ENCODE measurements at places on chromosomes 3 and 15. TPM values are rescaled to one million over a fixed set of nuclear protein-coding genes. Genes with fewer than 3 reads are reported as not detected.

Gene KCTD6
- 5.0 TPM for total RNA-seq

Gene MSL2
- total RNA-seq = 143 TPM

Gene SH2D7
- not detected for total RNA-seq

Gene GASK1A
- not detected for total RNA-seq

Gene SLCO2A1
- not detected for total RNA-seq

Gene MAP3K13
- total RNA-seq = 4.3 TPM

Gene SOX2
- total RNA-seq = not detected

Gene LSMEM2
- total RNA-seq = 0.22 TPM

Gene IMPG2
- 0.66 TPM for total RNA-seq

DNA sequence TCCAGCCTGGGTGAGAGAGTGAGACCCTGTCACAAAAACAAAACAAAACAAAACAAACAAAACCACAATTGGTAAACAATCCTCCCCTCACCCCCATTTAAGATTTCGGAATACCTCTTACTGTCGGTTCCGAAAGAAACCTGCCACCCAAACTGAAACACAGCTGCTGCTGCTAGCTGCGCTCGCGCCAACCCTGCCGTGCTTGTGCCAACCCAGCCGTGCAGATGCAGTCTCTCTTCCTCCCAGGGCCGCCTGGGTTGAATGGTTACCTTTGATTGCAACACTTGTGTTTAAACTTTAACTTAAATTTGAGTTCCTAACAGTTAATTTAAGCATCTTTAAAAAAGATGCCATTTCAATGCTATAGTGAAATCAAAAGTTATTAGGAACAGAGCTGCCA lies 28.5 kb upstream of the SPTBN5 start:
- DNase-seq = no peak

- DNase-seq = no peak
Measured at GRCh38 chr3:169362301-169362700, 301.2 kb downstream of the MECOM start.

DNA sequence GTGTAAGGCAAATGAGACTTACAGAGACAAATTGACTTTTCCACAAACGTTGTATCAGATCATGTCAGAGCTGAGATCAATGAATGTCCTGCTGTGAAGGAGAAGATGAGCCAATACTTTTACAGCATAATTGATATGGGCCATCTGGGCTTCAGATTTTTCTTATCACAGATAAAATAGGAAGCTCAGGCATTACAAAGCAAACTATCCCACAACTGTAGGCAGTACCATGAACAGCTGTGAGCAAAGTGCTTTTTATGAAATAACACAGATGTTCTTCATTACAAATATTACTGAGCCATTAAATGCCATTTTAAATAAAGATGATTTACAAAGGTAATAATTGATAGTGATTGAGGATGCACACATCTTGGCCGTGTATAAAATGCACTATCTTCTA lies 852.3 kb downstream of the OTOL1 start:
- no peak for DNase-seq

GRCh38 chr15:78944202-78944625 lies 632 bp downstream of the CTSH start:
- DNase-seq = no peak

- peak; percentile 48 for DNase-seq
Measured at GRCh38 chr15:67067930-67068551, 2.6 kb downstream of the SMAD3 start.

DNA sequence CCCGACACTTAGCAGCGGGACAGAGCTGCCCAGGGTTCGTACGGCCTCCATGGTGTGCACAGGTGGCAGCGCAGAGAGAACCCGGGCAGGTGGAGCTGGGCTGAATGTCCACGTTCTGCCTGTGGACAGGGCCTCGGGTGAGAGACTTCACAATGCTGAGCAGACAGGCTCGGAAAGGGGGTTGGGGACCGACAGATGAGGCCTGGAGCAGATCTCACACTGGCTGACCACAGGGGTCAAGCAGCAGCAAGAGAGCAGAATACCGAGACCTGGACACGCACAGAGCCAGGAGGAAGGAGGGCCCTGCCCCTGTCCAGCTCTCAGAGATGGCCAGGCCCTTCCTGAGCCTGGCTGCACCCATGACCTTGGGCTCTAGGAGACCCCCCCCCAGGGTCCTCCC lies 83.0 kb downstream of the VGLL4 start:
- DNase-seq = no peak

GRCh38 chr3:168405288-168405687 lies 309.6 kb upstream of the GOLIM4 start:
- DNase-seq = no peak

DNA sequence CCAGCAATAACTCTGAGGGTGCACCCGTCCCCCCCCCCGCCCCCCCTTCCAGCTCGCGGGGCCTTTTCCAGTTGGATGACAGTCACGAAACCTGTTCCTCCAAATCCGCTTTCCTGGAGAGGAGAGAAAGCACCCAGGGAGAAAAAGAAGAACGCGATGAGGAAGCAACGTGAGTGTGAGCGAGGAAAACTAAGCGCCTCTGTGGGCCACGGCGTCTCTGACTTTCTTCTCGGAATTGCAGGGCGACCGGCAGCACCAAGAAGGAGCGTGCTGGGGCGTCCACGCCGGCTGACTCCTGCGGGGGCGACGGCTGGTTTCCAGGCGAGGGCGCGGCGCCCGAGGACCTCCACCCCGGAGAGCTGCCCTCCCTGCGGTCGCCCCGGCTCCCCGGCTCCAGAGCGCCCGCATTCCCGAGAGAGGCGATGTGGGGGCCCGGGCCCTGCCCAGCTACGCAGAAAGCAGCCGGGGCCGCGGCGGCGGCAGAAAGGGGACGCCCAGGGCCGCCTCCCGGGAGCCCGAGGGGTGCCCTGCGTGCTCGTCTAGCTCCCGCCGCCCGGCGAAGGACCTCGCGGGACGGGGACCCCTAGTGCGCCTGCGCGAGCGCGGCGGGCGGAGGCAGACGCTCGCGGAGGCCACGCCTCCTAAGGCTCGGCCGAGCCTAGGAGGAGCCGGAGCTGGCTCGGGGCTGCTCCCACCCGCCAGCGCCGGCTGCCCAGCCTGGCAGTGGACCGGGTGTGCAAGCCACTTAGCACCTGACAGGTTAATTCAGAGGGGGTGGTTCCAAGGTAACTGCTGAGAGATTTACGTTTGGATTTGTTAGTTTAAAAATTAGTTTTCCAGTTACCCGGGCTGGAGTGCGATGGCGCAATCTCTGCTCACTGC lies 15.3 kb upstream of the ADIPOQ start:
- DNase-seq = peak; percentile 70

GRCh38 chr15:96117270-96117669 lies 213.2 kb upstream of the NR2F2 start:
- DNase-seq = no peak

GRCh38 chr3:63497641-63498040 lies 154.8 kb upstream of the SNTN start:
- no peak for DNase-seq

- DNase-seq = no peak
Measured at GRCh38 chr15:61426466-61426865, 197.4 kb upstream of the RORA start.

DNA sequence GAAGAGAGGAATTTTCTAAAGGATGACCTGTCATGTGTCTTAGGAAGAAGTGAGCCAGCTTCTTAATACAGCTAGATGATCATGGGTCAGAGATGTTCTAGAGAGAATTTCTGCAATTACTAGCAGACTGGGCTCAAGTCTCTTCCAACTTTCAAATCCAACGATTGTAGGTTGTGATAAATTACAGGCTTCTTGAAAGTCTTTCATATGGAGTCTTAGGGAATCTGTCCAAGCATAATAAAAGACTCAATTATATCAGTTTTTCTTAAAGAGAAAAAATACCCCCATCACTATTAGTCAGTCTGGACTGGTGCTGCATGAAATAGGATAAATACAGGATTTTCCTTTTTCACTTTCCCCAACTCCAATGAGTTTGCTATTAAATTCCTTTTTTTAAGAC lies 59.1 kb downstream of the DRD3 start:
- no peak for DNase-seq

GRCh38 chr3:187255314-187255713 lies 36.2 kb downstream of the MASP1 start:
- DNase-seq = no peak

- no peak for DNase-seq
Measured at GRCh38 chr15:97841558-97841957, 118.9 kb upstream of the ARRDC4 start.

DNA sequence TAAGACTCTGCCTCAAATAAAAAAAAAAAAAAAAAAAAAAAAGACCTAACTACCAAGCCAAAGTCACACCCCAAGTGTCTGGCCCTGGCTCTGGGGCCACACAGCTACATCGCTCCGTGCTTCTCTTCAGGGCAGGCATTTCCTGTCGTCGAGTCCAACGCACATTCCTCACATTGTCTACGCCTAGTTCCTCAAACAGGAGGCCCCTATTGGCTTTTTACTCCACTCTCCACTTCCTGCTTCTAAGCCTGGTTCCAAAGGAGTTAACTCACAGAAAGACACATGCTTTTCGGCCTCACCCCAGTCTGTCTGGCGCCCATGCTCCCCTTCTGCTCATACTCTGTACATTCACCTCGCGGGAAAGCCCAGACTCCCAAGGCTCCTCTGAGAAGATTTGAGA lies 28.8 kb downstream of the KNG1 start:
- DNase-seq = no peak

DNA sequence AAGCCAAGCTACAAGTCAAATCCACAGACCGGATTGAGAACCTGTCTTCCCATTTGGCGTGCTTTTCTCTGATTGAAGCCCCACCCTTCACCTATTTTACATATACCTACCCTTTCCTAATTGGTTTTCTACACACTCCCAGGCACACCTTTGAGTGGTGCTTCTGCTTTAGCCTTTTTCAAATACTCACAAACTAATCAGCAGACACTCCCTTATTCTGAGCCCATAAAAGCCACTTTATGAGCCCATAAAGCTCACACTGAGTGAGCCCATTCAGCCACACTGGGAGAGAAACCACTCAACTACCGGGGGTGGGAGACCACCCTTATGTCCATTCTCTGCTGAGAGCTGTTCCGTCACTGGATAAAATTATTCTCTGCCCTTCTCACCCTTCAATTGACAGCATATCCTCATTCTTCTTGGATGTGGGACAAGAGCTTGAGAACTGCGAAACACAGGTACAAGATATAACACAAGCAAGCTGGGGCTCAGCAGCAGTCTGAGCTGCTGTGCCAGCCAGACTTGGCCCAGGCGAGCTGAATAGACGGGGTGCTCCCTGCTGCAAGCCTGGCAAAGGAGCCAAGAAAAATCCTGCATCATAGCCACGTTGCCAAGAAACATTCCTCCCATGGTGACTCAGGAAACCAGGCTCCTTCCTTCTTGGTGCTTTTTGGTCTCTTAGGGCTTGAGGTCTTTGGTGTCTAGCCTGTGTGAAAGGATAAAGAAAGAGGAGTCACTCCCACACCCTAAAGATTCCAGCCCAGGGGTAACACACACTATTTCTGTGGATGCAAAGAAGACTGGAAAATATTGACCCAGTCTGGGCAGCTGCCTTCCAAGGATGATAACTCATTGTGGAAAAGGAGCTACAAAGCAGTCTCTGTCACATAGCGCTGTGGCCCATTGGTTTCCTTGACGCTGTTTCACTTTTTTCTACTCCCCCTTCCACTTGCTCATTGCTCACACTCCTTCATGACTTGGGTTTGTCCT lies 609.7 kb downstream of the MCTP2 start:
- DNase-seq = no peak

DNA sequence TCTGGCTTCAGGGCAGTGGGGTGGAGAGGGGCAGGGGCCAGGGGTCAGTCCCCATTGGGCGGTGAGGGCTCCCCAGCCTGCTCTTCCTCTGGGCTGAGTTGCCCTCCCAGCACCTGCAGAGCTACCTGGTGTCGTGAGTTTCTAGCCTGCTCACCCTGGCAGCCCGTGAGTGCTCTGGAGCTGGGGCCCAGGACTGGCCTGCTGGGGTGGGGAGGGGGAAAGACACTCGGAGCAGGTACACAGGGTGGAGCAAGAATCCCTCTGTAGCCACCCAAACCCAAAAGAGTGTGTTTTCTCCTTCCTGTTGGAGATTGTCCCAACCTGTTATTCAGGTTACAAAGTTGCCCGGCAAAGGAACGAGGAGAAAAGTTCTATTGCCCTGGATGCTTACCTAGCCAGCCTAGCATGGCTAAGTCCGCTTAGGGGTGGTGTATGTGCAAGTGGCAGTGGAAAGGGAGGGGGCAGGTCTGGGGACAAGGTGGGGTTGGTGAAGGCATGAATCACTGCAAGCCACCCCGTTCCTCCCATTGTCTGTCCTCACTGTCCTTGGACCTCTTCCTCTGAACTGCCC lies 8.9 kb downstream of the FAM3D start:
- DNase-seq = no peak

DNA sequence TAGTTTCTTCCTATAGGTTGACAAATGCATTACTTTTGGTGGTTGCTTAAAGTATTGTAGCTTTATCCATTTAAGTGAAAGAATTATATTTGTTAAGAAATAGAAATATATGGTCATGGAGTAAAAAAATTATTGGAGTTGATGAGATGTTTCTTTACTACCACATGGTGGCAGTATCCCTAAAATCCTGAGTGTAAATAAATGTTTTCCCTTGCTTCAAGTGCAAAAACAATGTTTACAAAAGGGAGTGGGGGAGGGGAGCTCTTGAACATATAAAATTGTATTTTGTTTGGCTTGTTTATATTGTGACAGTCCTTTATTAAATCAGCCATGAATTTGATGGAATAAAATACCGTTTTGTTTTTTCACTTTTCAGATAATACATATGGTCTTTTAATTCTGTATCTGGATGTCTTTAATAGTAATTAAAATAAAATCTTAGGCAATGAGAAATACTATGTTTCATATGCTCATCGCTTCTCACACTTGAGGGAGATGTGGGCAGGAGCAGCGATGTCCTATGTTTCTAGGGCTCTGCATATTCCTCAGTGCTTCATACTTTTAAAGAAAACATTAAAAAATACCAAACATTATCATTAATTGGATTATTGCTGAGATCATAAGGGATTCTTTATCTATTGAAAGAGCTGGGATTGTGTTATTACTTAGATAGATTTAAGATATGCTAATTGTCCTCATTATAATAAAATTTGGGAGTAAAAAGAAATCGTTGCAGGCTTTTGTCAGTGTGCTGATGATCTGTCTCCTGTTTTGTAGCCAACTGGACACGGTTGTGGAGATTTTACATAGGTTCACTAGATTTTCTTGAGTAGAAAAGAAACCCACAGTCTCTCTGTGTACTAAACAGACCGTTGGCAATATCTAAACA lies 349.7 kb downstream of the TUSC7 start:
- no peak for DNase-seq

DNA sequence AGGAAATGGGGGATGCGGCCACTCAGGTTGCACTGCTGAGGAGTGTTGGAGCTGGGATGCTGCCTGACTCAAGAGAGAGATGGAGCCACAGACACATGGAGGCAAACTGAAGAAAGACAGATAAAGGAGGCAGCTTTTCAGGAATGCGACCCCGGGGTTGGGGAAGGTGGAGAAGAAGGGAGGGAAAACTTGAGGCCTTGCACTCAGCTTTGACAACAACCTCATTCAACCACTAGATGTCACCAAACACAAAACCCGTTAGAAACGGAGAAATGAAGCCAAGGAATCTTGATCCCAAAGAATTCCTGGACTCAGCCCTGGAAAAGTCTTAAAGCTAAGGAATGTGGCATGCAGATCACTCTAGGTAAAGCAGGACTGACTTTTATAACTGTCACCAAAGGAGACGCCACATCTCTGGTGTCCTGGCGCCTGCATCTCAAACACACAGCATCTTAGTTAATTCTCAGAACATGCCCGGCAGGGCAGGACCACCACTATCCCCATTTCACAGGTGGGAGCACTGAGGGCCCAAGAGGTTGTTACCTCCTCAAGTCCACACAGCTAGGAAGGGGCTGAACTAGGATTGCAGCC lies 59.6 kb upstream of the LMCD1 start:
- no peak for DNase-seq

GRCh38 chr3:101252945-101253344 lies 67.4 kb downstream of the IMPG2 start:
- no peak for DNase-seq

Data from CD4-positive, alpha-beta T cell (primary cell).